Activated CD8-positive, alpha-beta T cell treated with anti-CD3 and anti-CD28 coated beads for 36 hours (primary cell): ENCODE measurements at places on chromosomes 4 and X. TPM values are rescaled to one million over a fixed set of nuclear protein-coding genes. Genes with fewer than 3 reads are reported as not detected.

Gene SNCA
- not detected for total RNA-seq

Gene IL1RAPL1
- total RNA-seq = not detected

Gene HTR2C
- total RNA-seq = not detected

Gene CFAP99
- not detected for total RNA-seq

Gene LGI2
- total RNA-seq = not detected

Gene SLC38A5
- total RNA-seq = 92.6 TPM

Gene MAP3K15
- total RNA-seq = 2.2 TPM

Gene ENPP6
- total RNA-seq = 0.27 TPM

Gene ARHGAP10
- total RNA-seq = 5.1 TPM

Gene NEUROG2
- 0.13 TPM for total RNA-seq

Gene NPY2R
- total RNA-seq = not detected

DNA sequence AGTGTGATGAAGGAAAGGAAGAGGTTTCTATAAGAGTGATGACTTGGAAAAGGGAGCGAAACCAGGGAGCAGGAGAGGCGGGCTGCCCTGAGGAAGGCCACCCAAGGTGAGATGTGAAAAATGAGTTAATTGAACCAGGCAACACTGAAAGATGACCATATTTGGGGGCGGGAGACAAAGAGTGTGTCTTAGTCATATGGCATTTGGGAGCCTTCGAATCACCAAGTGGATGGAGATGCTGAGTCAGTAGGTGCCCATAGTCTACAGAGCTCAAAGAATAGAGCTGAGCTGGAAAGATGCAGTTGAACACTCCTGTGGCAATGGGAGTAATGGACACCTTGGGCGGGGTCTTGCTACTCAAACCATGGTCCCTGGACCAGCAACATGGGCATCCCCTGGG, 8.3 kb upstream of the TLR8 start:
- DNase-seq = peak; percentile 40

DNA sequence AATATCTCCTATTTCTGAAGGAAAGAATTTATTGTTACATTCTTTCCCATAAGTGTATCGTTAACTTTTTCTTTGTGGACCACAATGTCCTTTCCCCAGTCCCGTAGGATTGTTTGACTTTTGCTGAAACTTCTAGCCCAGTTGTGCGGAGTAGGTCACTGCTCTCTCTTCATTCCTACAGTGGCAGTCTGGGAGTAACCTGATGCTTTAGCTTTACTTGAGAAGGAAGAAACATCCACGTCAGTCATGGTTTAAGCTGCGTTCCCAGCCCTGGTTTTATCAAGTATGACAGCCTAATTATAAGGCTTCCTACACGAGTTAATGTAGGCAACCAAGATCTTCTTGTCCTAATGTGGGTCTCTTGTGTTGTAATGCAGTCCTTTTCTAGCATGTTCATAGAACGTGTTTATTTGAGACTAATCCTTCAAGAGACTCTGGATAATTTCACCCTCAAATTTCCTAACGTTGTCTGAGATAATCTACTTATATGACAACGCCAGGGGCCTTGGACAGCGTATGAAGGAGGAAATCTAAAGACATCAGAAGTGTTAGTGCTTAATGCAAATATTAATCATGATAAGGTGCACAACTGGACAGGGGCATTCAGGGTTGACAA, 40.8 kb upstream of the GRPR start:
- DNase-seq = no peak

- no peak for DNase-seq
Measured at GRCh38 chr4:152747444-152747843, 32.1 kb downstream of the TIGD4 start.

- no peak for DNase-seq
Measured at GRCh38 chrX:21384178-21384577, 10.0 kb downstream of the CNKSR2 start.

GRCh38 chr4:6273661-6273990, 4.0 kb downstream of the WFS1 start:
- DNase-seq = no peak

DNA sequence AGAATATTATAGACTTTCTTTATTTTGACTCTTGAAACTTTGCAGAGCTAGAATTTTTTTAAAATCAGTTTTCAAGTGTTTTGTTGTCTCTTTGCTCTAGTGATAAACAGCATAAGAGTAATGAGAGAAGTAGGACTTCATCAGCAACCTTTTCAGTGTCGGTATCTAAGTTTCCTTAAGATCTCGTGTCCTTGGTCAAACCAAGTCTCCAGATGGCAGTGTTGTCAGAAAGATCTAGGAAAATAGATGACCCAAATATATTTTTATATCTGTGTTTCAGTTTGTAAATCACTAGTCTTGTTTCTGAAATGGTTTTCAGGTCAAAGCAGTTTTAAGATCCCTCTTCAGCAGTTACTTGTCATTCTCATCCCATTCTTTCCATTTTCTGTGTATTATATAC, 438.3 kb downstream of the RAPGEF2 start:
- DNase-seq = no peak

GRCh38 chr4:77036206-77036605, 39.6 kb downstream of the CCNI start:
- no peak for DNase-seq

DNA sequence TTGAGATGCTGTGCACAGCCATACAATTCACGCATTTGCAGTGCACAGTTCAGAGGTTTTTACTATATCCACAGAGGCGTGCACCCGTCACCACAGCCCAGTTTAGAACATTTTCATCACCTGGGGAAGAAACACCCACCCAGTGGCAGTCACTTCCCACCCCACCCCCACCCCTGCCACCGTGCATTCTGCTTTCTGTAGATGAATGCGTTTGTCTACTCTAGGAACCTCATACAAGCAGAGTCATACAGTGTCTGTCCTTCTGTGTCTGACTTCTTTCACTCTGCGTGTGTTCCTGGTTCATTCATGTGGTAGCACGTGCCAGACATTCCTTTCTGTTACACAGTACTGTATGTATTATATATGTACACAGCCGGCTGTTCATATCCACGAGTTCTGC, 122.8 kb downstream of the TBL1X start:
- no peak for DNase-seq

- DNase-seq = no peak
Measured at GRCh38 chrX:150845091-150845490, 53.4 kb downstream of the CD99L2 start.

- DNase-seq = no peak
Measured at GRCh38 chrX:80576806-80577533, 156.7 kb downstream of the TENT5D start.

DNA sequence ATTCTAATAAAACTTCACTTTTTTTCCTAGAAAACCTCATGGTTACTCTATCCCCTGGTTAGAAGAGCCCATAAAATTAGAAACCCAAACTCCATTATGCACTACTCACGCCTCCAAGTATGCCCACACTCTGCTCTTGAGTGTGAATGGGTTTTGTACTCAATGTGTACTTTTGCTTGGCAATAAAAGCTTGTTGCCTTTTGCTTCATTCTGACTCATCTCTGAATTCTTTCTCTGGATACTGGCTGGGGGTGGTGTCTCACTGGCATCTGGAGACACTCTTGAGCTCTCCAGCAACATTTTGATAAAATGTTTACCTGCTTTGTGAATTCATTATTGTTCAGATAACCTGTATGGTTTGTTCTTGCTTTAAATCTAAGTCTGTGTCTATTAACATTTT, 963.3 kb downstream of the TRAM1L1 start:
- no peak for DNase-seq

GRCh38 chr4:76782837-76783236, 115.1 kb downstream of the SOWAHB start:
- no peak for DNase-seq

GRCh38 chr4:137823007-137823406, 290.7 kb upstream of the PCDH18 start:
- no peak for DNase-seq

DNA sequence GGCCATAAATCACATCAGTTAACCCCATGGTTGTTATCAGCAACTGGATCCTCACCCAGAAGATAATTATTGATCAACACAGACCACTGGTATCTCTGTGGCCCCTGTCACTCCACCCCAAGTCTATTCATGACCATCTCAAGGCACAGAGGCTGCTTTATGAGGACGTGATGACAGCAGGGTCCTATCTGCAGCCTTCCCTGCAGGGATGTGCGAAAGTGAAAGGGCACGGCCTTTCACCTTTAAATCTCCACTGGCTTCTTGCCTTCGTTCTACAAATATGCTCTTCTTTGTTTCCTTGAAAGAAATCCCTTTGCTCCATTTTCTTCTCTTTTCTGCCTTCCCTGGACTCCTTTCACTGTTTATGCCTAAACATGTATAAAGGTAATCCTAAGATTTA, 170.6 kb upstream of the EDNRA start:
- DNase-seq = no peak

DNA sequence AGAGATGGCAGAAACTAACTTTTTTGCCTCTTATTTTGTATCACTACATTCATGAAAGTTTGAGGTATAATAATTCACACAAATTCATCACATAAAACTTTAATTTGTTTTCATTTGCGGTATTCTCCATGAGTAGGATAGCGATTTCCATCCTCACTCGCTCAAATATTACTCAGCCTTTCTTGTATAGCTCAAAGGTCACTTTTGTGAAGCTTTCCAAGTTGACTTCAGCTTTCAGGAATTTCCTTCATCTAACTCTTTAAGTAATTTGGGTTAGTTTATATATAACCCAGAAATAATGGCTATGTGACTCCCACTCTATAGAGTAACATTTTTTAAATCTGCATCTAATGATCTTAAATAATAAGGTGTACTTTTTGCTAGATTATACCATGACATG, 314.4 kb downstream of the IL1RAPL1 start:
- no peak for DNase-seq

GRCh38 chr4:38026158-38026740, 66.1 kb downstream of the PTTG2 start:
- DNase-seq = no peak

DNA sequence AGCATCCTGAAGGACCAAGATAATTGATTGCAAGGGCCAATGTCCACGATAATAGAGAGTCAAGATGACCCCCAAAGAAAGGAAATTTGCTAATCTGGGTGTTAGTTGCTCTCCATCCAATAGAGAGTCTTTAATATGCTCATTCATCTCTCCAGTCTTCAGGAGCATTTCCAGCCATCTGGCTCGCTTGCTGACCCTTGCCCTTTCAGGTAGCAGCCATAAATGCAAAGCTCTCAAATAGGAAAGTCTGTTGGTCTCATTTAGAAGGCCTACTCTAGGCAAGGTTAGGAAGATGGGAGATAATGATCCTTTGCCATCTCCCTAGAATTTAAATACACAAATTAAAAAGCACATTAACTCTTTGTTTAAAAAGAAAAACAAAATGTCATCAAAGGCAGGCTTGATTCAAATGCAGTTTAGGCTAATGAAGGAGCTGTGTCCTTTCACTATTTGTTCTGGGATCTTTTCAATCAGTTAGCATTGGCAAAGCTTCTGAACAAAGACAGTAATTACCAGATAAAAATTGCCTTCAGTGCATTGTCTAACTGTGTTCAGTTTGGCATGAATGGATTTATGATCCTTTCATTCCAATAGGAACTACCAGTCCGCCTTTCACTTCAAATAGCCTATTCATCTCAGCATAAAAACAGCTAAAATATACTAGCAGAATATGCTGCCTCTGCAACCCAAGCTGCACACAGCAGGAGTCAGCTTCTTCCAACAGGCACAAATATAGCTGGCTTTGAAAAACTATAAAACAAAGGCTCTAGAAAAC, 49.6 kb upstream of the ATXN3L start:
- no peak for DNase-seq

- no peak for DNase-seq
Measured at GRCh38 chr4:159937595-159937994, 834.7 kb downstream of the RAPGEF2 start.

DNA sequence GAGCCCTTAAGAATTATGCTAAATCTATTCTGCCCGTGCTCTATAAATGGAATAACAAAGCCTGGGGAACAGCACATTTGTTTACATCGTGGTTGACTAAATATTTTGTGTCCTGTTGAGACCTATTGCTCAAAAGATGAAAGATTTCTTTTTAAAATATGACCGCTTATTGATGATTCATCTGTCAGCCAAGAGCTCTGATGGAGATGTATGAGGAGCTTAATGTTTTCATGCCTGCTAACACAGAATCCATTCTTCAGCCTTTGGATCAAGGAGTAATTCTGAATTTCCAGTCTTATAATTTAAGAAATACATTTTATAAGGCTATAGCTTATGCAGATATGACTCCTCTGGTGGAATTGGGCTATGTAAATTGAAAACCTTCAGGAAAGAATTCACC, 271.3 kb upstream of the FAT4 start:
- DNase-seq = no peak

DNA sequence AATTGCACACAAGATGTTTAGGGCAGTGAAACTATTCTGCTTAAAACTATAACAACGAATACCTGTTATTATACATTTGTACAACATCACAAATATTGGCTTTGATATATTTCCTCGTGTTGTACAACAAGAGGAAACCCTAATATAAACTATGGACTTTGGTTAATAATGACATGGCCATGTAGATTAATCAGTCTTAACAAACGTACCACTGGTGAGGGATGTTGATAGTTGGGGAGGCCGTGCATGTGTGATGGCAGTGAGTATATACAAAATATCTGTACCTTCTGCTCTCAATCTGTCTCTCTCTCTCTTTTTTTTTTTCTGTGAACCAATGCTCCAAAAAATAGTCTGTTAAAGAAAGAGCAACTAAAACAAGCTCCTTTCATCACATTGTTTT, 22.2 kb upstream of the HPGD start:
- DNase-seq = no peak

DNA sequence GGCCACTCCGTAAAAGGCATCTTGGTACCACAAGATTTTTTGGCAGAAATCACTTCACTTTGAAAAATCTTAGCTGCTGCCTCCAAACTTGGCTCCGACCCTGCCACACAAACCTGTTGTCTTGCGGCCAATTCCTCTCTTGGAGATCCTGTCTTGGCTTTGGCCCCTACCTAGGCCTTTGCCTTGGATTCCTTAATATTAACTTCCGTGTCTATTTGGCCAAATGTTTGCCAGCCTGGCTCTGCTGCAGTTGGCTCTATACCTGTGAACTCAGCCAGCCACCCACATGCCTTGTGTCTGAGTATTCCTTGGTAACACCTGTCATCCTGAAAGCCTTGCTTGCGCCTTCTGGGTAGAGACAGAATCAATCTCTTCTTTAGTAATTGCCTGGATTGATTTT, 12.5 kb downstream of the GRXCR1 start:
- DNase-seq = no peak

GRCh38 chr4:121726642-121727268, 30.0 kb upstream of the ANXA5 start:
- DNase-seq = peak; percentile 27

- DNase-seq = no peak
Measured at GRCh38 chr4:36320117-36320896, 38.9 kb downstream of the DTHD1 start.

GRCh38 chrX:119266364-119266995, 30.4 kb downstream of the PGRMC1 start:
- DNase-seq = peak; percentile 32

- DNase-seq = peak; percentile 85
Measured at GRCh38 chr4:184237612-184238011, 19.9 kb upstream of the ENPP6 start.

DNA sequence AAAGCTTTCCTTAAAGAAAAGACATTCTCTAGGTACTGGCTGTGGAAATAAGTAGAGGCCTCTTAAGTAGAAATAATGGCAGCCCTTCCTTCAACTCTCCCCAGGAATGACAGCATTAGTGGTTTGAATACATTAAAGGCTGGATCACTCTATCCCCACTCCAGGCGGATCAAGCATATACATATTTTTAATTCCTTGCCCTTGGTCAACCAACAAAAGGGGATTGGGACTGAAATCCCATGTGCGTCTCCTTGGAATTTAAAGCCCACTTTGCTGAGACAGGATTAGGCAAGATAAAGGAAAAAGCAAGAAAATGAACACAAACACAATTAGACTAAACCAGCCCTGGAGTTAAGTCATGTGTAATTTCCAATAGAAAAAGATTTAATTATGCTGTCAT, 391.3 kb downstream of the PPP1R2C start:
- no peak for DNase-seq

GRCh38 chrX:110087485-110088356, 84.8 kb downstream of the TMEM164 start:
- peak; percentile 33 for DNase-seq
